ENCODE measurements at places on chromosomes 4 and X.

DNA sequence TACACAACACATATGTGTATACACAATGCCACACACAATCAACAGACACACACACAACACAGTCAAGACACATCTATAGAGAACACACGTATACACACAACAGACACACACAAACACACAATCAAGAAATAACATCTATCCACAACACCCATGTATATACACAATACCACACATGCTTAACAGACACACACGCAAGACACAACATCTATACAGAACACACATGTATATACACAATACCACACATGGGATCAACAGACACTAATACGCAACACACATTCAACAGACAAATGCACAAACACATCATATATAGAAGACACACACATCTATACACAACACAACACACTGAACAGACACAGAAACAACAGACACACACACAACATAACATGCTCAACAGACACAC, 234.8 kb downstream of the SHOX start:
- no peak for DNase-seq

DNA sequence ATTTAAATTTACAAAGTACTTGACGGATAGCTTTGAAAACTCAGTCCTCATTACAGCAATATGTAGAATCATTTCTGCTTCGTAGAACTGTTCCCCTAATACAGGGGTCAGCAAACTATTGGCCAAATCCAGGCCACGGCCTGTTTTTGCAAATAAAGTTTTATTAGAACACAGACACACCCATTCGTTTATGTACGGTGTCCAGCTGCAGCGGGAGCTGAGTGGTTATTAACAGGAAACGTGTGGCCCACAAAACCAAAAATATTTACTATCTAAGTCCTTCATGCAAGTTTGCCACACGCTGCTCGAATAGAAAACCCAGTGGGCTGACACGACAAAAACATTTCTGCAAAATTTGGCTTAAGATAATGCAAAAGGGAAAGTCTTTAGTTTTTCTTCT, 146.5 kb downstream of the AFAP1 start:
- no peak for DNase-seq

- no peak for DNase-seq
Observed at GRCh38 chr4:38672074-38672396, 8.0 kb downstream of the KLF3 start.

GRCh38 chr4:56229947-56230346, 157.3 kb downstream of the AASDH start:
- no peak for DNase-seq

GRCh38 chr4:15901007-15901406, 37.5 kb downstream of the FGFBP1 start:
- DNase-seq = no peak

- DNase-seq = no peak
Observed at GRCh38 chrX:72201836-72202536, 20.4 kb downstream of the PIN4 start.

DNA sequence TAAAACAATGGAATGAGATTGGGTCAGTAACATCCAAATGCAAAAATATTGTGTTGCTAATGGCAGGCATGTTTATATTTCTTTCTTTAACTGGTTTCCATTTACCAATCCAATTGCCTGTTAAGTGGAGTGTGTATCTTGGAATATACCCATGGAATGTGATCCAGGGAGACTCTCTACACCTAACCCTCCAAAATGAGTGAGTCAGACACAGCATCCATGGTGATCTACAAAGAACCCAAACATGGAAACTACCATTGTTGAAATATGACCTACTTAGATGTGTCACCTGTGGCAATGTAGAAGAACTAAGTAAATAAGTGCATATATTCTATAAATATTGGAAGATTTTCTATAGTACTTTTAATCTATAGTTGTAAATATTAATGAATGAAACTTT, 110.3 kb downstream of the AREG start:
- no peak for DNase-seq

DNA sequence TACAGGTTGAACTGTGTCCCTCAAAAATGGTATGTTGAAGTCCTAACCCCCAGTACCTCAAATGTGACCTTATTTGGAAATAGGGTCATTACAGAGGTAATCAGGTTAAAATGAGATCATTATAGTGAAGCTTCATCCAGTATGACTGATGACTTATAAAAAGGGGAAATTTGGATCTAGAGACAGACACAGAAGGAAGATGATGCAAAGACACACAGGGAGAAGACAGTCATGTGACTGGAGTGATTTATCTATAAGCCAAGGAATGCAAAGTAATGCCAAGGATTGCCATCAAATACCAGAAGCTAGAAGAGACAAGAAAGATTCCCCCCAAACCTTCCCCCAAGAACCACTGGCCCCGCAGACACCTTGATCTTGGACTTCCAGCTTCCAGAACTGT, 155.2 kb downstream of the RBMX2 start:
- DNase-seq = no peak

DNA sequence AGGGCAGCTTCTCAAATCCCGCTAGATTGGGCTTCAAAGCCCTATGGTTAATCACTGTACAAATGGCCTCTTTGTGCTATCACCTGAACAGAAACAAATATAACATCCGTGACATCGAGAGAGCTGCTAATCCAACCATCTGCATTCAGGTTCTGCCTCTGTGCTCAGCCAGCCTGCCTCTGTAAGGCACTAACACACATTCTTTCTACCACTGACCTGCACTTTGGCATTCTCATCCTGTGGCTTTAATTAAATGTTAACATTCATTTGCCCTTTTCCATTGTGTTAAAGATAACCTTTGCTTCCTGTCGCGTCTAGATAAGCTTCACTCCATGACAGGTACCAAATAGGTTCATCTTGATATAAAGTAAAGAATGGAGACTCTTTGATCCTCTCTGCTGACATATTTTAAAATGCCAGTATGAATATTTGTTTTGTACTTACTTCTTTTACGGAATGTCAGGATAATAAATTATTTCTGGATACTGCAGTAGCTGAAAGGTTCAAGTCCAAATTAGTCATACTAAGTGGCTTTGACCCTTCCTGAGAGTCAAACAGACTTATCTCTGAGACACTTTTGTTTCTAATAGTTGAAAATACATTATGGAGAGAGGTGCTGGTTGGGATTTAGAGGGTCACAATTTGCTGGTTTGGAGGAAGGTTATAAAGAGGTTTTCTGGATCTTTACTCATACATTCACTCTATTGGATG, 505.7 kb downstream of the PACRGL start:
- no peak for DNase-seq

- no peak for DNase-seq
Observed at GRCh38 chr4:138910914-138911336, 104.7 kb upstream of the NOCT start.

DNA sequence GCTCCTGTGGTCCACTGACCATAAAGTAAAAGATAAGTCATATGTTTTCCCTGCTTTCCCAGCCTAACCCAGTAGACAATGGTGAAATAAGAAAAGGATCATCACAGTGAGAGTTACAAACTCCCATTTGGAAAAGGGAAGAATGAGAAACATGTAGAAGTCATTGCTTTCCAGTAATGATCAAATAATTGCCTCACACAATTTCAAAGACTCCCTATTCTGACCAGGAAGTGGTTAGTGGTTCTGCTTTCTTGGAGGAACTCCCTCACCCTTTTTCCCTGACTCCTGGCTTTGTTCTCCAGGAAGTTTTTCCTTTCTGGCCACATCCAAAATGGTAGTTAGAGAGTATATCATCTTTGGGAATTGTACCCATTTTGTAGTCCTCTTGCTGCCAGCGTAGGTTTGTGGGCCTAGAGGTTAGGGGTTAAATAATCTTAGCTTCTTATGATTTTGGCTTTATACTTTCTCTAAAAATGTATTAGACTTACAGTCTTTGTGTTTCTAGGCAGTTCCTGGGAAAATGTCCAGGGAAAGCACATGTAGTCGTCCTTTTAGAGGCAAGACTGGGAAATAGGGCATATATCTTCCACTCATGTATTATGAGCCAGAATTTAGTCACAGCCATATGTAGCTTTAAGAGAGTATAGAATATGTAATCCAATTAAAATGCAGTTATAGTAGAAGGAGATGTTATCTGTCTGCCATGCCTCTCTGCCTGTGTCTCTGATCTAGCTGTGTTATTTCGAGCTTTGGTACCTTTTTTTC, 10.5 kb downstream of the VAMP7 start:
- DNase-seq = no peak

GRCh38 chr4:14254252-14254651, 626.7 kb upstream of the BOD1L1 start:
- no peak for DNase-seq

DNA sequence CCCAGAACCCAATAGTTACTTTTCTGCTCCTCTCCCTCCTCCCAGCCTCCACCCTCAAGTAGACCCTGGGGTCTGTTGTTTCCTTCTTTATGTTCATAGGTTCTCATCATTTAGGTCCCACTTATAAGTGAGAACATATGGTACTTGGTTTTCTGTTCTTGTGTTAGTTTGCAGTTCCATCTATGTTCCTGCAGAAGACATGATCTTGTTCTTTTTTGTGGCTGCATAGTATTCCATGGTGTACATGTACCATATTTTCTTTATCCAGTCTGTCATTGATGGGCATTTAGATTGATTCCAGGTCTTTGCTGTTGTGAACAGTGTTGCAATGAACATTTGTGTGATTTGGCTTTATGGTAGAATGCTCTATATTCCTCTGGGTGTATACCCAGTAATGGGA, 47.8 kb upstream of the LEF1 start:
- no peak for DNase-seq

DNA sequence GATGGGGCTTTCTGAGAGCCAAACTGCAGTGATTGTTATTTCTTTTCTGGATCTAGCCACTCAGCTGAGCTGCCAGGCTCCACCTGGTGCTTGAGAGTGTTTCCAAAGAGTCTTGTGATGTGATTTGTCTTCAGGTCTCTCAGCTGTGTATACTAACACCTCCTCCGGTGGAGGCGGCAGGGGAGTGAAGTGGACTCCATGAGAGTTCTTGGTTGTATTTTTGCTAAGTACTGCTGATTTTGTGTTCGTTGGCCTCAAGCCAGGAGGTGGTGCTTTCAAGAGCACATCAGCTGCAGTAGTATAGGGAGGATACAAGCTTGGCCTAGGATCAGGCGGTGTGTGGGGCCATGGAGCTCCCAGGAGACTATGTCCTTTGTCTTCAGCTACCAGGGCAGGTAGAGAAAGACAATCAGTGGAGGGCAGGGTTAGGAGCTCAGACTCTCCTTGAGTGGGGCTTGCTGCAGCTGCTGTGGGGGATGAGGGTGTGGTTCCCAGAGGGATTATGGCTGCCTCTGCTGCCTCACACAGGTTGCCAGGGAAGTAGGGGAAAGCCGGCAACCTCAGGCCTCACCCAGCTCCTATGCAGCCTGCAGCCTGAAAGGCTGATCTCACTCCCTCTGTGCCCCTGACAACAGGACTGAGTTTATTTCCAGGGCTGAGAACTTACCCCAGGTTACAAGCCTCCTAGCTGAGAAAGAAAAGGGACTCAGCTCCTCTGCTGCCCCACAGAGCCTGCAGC, 62.4 kb downstream of the NPFFR2 start:
- DNase-seq = no peak

- no peak for DNase-seq
Observed at GRCh38 chr4:45663003-45663402, 460.9 kb downstream of the GABRG1 start.

GRCh38 chr4:112994732-112995464, 54.6 kb upstream of the ANK2 start:
- DNase-seq = no peak

DNA sequence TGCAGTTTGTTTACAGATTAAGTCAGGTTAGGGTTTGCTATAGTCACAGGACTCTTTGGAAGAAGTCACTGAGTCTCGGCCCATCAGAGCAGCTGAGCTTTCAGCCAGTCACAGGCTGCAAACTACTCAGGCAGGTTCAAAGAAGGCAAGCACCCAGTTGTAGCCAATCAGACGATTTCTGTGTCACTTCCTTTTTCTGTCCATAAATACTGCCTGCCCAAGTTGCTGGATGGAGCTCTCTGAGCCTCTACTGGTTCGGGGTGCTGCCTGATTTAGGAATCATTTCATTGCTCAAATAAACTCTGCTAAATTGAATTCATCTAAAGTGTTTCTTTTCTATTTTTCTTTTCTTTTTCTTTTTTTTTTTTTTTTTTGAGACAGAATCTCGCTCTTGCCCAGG, 7.3 kb upstream of the SH3BP2 start:
- DNase-seq = no peak

- DNase-seq = no peak
Observed at GRCh38 chr4:172631832-172632231, 536.8 kb upstream of the GALNT7 start.

DNA sequence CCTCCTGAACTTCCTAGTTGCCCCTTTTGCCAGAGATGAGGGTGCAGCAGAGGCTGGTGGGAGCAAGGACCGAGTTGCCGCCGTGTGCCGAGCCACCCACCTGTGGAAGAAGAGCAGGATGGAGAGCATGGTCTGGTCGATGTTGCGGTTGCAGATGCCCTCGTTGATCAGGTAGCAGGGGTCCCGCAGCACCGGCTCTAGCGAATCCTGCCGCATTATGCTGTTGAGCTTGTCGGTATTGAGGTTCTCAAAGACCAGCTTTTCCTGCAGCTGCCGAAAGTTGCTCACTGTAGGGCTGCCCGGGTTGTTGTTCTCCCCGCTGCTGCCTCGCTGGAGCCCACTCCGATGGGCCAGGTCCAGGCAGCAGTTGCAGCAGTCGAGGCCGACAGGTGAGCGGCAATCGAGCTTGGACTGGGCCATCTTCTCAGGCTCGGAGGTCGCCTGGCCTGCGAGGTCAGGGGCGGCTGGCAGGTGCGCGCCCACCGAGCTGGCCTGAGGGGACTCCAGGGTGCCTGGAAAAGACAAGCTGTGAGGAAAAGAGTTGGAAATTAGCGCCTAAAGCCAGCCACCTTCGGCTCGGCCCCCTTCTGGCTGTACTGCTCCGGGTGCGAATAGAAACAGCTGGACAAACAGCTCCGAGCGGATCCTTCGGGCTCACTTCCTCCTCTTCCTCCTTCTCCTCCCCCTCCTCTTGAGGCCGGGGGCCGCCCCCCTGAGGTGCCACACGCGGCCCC, 420 bp downstream of the TSC22D3 start:
- no peak for DNase-seq

DNA sequence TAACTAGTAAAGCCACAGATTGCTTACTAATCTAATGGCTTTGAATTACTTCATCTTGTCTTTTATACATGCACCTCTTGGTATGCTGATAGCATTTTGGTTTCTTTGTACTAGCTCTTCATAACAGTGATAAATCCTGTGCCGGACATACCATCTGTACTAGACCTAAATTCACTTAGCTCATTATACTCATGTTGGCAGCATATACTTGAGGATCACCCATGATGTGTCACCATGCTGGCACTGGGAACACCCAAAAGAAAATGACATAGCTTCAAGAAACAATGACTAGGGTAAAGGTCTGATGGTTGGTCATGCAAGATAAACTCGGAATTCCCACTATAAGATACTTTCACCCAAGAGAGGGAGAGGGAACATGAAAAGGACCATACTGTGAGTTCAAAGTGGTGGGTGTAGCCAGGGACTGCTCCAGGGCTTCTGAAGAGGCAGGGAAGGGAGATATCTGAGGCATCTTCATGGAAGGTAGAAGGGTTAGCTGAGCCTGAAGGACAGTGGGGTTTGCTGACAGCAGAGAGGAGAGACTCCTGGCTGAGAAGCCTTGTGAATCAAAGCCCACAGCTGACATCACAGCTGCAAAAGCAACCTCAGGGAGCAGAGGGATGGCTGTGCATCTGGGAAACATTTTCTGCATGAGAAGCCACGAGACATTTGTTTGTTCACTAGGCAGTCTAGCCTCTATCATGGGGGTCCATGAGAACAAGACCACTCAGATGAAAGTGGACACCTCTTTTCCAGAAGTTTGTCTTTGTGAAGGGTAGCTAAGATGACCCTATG, 314.2 kb downstream of the RAB28 start:
- DNase-seq = no peak

GRCh38 chr4:189053621-189054020, 887.1 kb upstream of the FRG1 start:
- no peak for DNase-seq
